GM23248 (cell line): ENCODE measurements at places on chromosomes 2 and 18. TPM values are rescaled to one million over a fixed set of nuclear protein-coding genes. Genes with fewer than 3 reads are reported as not detected.

GRCh38 chr2:25250331-25251070 lies 82.1 kb upstream of the POMC start:
- DNase-seq: peak; percentile 6

DNA sequence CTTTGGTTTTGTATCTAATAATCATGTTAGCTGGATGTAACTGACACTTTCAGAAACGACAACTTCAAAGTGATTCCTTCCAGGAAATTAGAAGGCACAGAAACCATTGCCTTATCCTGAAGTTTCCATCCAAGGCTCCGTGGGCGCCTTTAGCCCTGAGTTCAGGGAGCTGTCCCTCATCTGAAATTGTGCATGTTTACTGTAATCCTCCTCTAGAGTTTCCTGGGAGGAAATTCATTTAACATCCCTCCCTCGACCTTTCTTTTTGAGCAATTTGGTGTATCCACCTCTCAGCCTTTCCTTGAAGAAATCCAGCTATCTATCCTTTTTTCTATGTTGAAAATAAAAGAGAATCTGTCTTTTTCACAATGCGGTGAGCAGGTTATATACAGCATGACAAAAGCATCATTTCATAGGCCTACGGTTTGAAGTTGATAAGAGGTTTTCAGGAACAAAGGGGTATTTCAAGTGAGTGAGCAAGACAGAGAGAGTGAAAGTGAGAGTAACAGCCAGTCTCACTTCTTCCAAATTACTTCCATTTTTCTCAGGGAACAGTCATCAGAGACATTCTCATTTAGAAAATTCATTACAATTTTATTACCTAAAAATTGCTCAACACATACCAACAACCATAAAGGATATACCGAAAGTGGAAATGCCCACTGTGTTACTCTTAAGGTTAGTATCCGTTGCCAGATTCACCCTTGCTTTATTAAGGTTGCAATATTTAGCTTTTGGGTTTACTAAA lies 167.3 kb downstream of the MREG start:
- no peak for DNase-seq

- peak; percentile 36 for DNase-seq
These were observed 560.6 kb upstream of the ID2 start for GRCh38 chr2:8121022-8121825.

GRCh38 chr2:7567646-7568045 lies 650.4 kb downstream of the RNF144A start:
- no peak for DNase-seq

The ARHGEF33 gene
- total RNA-seq: 0.13 and 0.54 TPM in 2 replicates

DNA sequence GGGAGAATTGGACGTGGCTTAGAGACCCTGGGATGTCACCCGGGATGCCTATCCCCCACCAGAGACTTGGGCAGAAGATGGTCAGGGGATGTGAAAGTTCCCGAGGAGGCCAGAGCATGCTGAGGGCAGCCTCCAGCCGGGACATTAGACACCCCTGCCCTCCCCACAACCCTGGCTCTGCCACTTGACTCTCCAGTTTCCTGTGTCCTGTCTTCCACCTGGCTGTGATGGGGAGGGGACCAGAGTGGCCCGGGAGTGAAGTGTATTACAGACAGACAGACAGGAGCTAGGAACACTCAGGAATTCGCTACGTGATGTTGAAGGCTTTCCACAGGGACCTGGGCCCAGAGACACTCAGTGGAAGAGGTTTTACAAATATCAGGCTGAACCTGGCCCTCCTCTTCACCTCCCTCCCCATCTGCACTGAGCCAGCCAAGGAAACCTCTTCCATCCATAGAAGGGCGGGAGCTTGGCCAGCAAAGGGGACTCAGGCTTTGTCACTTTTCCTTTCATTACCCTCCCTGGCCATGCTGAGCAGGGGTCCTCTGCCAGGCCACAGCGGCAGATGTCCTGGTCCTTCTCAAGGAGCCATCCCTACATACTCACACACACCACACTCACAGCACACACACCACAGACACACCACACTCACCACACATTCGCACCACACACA lies 60.7 kb downstream of the SDC1 start:
- DNase-seq: peak; percentile 50

The TDRD15 gene
- not detected in 2 replicates for total RNA-seq

The NGEF gene
- 0.43 TPM in 1 of 2 replicates, not detected in the other for total RNA-seq

DNA sequence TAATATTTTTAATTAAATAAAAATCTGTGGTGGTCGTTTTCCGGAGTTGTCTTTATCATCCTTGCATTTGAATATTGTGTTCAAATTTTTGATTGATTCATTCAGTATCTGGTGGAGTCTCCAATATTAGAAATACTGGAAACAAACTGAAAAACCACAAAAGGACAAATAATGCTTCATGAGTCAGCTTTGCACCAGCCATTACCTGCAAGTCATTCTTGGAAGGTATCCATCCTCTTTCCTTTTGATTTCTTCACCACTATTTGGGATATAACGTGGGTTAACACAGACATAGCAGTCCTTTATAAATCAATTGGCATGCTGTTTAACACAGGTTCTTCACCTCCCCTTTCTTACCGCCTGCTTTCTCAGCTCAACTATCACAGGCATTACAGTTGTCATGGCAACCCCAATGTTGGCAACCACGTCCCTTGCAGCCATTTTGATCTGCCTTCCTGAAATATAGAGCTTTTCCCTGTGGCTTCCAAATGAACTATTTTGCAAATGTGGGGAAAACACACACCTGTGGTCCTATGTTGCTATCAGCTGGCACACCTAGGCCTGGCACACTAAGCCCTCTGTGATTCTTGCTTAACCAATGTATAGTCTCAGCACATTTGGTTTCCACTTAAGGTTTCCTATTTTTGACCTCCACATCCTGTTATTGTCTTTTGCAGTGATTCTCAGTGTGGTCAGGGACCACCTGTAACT lies 6.5 kb downstream of the CTLA4 start:
- no peak for DNase-seq
